ENCODE measurements at places on chromosomes 2 and 18.

DNA sequence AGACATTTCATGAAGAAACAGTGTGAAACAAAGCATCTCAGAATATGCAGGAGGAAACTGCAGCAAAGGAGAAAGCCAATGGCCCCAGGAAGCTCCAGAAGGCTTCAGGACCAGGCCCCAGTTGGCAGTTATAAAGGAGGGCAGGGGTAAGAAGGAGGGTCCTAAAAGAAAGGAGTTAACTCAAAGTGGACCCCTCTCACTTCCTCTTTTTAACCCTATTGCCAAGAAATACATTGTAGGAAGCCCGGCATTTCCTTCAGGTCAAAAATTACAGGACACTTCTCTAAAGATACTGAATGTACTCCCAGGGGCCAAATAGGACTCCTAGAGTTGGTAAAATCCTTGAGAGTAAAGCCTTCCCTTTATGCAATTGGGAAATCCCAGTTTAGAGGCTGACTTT is 77.1 kb upstream of the TGFA start:
- no peak for DNase-seq

GRCh38 chr18:41965634-41966255 is 10.7 kb downstream of the PIK3C3 start:
- peak; percentile 19 for DNase-seq

GRCh38 chr2:95069465-95069864 is 44.0 kb downstream of the MAL start:
- DNase-seq, result no peak

DNA sequence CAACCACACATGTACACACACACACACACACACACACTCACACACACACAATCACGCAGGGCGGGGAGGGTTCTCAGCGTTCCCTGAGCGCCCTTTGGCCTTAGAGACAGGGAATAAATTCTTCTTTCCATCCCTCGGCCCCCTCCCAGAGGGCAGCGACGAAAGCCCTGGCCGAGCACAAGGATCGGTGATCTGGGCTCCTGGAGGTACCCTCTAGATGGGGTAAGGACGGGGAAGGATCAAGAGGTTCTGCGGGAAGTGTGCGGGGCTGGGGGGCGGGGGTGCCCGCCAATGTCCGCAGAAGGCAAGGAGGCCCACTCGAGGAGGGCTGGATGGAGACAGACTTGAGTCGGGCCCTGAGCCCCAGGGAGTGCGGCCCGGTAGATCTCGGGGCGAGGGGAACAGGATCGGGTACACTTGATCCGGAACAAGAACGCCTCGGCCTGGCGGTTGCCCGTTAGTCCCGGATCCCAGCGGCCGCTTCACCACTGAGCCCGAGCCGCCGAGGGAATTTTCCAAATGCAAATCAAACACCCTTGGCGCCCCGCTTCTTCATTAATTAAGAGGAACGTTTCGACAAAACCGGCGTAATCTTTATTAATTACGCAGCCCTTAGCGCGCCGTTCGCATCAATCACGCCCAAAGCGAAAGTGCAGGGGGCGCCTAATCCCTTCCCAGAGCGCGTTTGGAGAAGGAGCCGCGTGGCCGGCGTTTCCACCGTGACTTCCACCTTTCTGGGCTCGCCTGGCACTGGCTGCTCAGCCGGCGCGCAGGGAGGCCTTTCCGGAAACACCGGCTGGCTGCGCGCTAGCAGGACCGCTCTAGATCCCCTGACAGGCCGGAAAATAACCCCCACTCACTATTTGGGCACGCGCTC is 7.0 kb upstream of the PAX3 start:
- DNase-seq, result no peak

GRCh38 chr2:12543978-12544558 is 172.7 kb upstream of the TRIB2 start:
- peak; percentile 61 for DNase-seq

DNA sequence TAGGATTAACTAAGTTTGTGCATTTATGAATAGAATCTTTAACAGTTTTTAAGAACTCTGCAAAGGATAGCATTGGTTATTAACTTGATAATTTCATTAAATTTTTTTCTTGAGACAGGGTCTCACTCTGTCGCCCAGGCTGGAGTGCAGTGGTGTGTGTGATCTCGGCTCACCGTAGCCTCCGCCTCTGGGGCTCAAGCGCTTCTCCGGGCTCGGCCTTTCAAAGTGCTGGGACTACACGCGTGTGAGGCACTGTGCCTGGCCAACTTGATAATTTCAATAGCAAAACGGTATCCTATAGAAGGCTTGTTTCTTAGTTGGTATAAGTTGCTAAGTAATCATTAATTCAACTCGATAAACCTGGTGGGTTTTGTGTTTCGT is 38.0 kb downstream of the ADNP2 start:
- DNase-seq, result peak; percentile 14

DNA sequence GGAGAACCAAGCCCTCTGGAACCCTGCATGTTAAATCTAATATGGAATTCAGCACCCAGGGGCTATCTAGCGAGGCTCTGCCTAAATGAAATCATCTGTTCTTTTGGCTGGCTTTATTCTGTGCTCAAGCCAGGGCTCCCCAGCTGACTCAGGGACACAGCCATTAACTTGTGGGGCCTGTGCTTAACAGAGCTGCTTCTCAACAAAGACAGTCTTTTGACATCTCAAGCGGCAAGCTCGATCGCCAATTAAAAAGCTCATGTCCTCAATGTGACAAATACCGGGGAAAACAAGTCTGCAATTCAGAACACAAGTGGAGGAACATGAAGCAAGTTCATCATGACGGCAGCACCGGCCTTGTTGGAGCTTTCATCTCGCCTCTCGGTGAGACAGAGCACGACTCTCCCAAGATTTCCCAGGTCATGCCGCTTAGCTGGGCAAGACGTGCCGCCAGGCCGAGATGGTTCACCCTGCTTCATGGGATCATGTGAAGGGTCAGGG is 64.9 kb downstream of the KLHL29 start:
- DNase-seq, result no peak

- peak; percentile 33 for DNase-seq
Measured at GRCh38 chr2:29013057-29013780, 32.1 kb downstream of the TOGARAM2 start.

- DNase-seq, result peak; percentile 34
Measured at GRCh38 chr2:67839242-67839641, 223.6 kb downstream of the C1D start.

DNA sequence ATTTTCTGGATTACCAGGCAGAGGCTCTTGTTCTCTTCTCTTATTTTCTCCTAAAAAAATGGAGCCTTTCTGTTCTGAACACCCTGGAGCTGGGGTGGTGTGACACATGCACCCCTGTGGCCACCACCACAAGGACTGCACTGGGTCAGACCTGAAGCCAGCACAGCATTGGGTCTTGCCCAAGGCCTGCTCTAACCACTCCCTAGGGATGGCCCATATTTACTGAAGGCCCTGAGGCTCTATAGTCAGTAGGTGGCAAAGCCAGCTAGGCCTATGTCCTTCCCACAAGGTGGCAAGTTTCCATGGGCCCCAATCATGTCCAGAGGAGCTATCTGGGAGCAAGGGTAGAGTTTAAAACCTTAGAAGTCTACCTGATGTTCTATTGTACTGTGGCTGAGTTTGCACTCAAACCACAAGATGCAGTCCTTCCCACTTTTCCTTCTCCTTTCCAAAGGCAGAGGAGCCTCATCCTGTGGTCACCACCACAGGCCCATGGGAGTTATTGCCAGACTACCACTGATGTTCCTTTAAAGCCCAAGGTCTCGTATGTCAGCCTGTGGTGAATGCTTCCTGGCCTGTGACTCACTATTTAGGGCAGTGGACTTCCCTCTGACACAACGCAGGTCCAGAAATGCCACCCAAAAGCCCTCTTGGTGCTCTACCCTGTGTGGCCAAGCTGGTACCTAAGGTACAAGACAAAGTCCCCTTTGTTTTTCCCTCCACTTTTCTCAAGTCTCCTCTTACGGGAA is 15.0 kb upstream of the FMNL2 start:
- DNase-seq, result peak; percentile 42

DNA sequence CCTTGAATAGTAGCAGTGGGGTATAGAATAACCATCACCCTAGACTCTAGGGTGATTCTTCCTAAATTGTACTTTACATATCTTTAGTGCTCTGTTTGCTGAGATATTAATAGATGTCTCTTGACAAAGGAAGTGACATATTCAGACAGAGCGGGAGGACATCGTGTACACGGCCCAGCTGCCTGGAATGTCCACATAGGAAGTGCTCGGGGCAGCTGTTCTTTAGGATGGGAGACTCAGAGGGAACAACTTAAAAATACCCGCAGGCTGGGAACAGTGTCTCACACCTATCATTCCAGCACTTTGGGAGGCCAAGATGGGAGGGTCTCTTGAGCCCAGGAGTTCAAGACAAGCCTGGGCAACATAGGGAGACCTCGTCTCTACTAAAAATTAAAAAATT is 206.1 kb downstream of the FAM210A start:
- no peak for DNase-seq

GRCh38 chr2:55901322-55901721 is 22.3 kb downstream of the EFEMP1 start:
- DNase-seq, result peak; percentile 82

DNA sequence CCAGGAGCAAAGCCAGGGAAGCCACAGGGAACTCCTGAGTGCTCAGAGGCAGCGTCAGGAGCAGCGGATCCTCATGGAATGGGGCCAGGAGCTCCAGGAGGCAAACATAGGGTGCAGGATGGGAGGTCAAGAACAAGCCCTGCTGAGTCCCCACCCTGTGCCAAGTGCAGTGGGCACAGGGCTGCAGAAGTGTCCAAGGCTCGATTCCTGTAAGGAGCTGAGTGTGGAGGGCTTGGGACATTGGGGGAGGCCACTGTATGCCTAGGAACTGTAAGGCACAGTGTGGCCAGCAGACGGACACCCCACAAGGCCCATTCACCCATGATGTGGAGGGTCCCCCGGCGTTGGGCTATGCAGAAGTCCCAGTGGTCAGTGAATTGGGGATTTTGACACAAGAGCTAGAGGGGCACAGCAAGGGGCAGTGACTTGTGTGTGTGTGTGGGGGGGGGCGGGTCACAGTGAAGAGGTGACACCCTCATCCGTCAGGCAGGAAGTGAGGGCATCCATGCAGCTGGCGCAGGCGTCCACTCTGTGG is 55.6 kb downstream of the ACKR3 start:
- no peak for DNase-seq

GRCh38 chr2:71532327-71532726 is 79.0 kb downstream of the DYSF start:
- no peak for DNase-seq

DNA sequence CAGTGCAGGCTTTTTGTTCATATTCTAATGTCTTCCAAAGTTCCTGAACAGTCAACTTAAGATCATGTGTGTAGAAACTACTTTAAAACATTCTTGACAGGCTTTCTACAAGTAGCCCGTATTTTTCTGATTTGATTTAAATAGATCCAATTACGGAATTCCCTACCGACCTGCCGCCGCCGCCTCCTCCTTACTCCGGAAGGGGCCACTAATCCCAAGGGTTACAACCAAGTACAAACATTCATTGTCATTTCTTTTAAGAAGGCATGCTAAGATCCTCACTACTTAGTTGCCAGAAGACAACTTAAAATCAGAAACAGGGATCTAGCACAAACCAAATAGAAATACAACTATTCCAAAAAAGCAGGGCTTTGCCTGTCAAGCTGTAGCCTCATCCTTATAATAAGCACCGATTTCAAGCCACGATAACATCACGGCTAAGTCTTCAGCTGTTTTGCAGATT is 784 bp downstream of the WDR33 start:
- peak; percentile 51 for DNase-seq

- DNase-seq, result no peak
Measured at GRCh38 chr2:239895116-239895515, 130.0 kb downstream of the NDUFA10 start.

- no peak for DNase-seq
Measured at GRCh38 chr2:73821227-73821626, 7.5 kb upstream of the STAMBP start.

GRCh38 chr18:21604671-21605070 is 4.2 kb upstream of the ESCO1 start:
- no peak for DNase-seq

DNA sequence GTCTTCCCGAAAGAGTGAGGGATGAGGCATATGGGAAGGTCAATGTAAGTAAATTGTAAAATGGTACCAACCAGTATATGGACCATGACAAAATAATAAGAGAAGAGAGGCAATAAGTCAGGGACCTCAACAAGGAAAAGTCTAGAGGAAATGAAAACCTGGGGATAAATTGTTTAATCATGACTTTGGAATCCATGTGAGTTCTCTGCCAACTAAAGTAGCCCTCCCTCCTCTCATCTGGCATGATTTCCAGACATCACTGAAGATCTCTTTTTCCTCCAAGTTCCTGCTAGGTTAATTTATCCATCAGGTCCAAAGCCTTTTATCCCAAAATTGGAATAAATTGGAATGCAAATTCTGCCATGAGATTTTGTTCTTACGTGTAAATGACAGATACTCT is 417.9 kb downstream of the NRXN1 start:
- DNase-seq, result peak; percentile 27
